ENCODE measurements at places on chromosomes 11 and 22.

GRCh38 chr22:39856588-39856987 lies 37.0 kb downstream of the ENTHD1 start:
- no peak for DNase-seq

GRCh38 chr11:63933459-63933858 lies 5.3 kb upstream of the NAA40 start:
- no peak for DNase-seq

DNA sequence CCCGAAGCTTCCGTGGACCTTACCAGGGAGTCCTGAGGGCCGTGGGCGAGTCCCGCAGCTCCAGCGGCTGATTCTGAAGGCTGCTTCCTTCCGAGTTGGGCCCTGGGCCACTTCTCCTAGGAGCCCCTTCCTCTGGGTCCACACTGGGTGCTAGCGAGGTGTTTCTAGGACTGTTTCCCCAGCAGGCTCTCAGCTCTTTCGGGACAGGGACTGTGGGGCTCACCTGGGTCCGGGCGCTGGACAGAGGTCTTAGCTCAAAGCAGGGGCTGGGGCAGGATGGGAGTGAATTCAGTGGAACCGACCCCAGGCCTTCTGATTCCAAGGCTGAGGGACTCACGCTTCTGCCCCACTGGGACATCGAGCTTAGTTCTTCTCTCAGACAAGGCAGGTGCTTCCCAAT lies 29.3 kb upstream of the CSNK1E start:
- DNase-seq: no peak

DNA sequence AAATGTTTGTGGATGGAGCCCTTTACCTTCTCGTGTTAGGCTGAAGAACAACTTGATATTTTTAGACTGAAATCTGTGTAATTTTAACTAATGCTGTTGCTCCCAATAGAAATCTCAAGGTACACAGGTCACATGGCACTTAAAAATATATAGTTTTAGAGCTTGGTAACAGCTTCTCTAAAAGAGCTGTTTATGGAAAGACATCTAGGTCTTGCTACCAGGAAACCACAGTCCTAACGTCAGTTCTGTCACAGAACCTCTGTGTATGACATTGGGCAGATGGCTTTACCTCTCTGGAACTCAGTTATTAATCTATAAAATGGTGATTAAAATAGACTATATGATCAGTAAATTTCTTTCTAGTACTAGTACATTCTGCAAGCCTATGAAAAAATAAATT lies 35.4 kb downstream of the PAK1 start:
- no peak for DNase-seq

DNA sequence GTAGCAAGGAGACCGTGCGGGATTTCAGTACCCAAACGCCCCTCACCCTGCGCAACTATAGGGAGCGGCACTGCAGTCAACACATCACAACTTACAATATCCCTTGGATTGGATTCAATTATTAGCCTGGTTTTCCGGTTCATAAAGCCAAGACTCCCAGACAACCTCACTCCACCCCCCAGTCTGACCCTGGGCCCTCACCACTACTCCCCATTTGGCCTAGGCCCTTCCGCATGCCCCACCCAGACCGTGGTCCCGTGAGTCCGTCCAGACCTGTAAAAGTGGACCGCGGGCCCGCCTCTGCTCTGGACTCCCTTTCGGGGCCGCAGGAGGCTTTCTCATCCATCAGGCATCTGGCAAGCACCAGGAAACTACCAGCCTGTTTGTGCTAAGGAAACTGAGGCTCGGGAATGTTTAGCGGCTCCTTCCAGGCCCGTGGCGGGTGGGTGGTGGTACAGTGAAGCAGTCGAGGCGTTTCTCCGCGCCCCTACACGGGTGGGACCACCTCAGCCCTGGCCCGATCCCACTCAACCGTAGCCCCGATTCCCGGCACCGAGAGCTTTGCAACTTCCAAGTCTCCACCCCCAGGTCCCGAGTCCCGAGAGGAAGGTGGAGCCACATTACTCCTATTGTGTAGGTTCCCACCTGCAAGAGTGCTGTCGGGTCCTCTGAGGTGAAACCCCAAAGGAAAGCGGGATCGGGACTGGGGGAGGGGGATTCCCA lies 679 bp upstream of the DPP3 start:
- no peak for DNase-seq

- no peak for DNase-seq
Observed at GRCh38 chr11:45091563-45092403, 54.7 kb upstream of the PRDM11 start.

- DNase-seq: no peak
Observed at GRCh38 chr22:45225732-45226502, 14.8 kb downstream of the KIAA0930 start.

GRCh38 chr11:111347002-111347722 lies 31.9 kb downstream of the POU2AF1 start:
- no peak for DNase-seq

DNA sequence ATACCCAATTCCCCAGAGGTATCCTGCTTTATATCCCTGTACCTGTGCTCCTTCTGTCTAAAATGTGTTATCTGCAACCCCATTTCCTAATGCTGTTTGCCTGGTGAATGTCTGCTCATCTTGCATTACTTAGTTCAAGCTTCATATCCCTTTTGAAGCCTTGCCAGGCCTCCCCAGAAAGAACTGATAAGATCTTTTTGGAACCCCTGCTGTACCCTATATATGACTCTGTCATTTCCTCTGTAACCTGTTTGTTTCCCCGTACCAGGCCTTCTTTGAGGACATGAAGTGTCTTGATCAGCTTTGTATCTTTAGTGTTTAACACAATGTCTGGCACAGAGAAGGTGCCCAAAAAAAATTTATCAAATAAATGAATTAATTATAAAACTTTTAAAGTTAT lies 77.6 kb downstream of the LIF start:
- DNase-seq: peak; percentile 51

GRCh38 chr22:27959335-27960090 lies 40.5 kb upstream of the PITPNB start:
- no peak for DNase-seq

DNA sequence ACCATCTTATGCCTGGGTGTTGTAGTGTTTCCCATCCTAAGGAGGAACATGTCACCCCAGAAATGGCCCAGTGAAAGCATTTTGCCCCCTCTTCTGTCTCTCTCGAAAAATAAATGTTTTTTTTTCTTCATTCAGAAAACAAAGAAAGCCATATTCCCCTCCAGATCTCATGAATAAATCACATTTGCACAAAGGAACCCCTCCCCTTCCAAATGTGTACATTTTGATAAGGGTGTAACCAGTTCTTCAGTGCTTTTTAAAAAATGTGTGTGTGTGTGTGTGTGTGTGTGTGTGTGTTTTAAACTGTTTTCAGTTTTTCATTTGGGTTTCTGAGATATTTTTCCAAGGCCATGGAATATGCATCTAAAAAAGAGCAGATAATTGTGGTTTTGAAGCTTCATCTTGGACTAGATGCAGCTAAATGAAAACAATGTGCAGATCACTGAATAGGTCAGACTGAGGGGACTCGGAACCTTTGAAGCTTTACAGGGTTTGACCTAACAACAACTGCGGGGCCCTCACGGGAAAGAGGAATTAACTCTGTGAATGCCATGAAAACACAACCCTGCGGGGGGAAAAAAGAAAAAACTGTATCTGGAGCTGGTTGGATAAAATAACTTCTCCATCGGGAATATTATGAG lies 76.4 kb downstream of the YAP1 start:
- no peak for DNase-seq

DNA sequence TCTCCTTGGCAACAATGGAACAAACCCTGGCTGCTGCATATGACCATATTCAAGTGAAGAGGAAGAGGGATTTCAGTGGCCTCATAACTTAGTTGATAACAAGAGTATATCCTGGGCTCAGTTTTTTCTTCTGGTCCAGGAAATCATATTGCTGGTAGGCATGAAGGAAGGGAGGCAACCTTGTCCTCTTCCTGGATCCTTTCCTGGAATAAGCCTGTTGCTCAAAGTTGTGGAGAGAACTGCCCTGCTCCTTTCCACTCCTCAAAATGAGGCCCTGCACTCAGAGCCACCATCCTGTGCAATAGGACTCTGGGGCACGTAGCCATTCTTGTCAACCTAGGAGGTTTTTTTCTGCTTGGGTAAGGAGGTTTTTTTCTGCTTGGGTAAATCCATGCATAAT lies 128.7 kb upstream of the PITPNB start:
- DNase-seq: no peak

DNA sequence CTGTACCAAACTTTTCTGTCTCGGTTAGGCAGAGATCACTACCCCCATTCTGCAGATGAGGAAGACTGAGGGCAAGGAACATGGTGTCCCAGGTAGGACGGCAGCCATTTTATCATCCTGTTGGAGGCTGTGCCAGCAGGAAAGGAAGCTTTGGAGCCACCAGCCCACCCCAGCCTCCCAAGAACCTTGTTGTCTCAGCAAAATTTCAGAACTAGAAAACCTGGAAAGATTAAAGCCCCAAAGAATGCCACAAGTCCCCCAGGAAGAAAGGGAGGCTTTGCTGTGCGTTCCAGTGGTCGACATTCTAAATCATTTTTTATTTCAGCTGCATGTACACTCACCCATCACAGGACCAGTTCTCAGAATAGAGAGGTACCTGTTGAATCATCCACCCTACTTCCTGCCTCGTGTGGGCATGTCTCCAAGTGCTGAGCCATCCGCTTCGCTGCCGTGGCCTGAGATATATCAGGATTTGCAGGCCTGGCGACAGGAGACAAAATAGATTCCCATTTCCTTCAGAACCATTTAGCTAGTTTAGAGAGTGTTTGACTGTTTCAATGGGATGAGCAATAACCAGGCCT lies 13.0 kb upstream of the EIF3D start:
- DNase-seq: no peak

DNA sequence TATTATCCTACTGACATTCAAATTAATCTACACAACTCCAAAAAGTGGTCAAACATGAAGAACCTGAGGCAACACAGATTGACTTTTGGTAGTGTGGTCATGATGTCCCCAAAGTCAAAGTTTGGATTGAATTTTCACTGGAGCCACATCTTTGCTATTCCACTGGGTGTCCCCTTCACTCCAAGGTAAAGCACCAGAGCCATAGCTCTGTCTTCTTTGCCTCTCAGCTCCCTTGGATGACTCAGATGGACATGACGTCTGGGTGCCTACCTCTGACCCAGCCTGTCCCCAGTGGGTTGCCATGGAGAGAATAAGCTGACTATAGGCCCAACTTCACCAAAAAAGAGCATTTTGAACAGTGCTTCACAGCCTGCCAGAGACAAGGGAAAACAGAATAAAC lies 57.4 kb upstream of the ARHGAP42 start:
- no peak for DNase-seq

- peak; percentile 14 for DNase-seq
Observed at GRCh38 chr11:44977493-44977984, 26.9 kb upstream of the TP53I11 start.

GRCh38 chr11:117607449-117607848 lies 189.6 kb downstream of the DSCAML1 start:
- DNase-seq: no peak

GRCh38 chr11:63749624-63750023 lies 19.0 kb downstream of the ZFTA start:
- no peak for DNase-seq

GRCh38 chr11:65429068-65429681 lies 6.6 kb downstream of the NEAT1 start:
- no peak for DNase-seq

DNA sequence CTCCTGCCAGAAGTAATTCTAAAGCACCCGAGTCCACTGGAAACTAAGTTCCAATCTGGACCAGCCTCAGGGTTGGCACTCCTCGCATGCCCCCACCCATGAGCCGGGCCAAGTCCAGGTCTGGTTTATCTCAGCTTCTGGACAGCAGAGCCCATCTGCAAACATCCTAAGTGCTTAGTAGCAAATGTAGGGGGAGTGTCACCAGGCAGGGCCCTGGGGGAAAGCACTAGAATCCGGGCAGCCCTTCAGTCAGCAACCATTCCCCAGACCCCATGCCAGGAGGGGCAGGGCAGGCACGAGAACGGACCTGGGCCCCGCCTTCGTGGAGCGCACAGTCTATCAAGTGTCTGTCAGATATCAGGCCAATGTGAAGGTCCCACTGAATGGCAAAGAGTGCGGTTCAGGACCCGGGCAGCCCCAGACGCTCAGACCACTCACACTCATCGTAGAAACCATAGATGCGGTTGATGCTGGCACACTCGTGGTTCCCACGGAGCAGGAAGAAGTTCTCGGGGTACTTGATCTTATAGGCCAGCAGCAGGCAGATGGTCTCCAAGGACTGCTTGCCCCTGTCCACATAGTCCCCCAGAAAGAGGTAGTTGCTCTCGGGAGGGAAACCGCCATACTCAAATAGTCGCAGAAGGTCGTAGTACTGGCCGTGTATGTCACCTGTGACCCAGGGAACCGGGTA lies 1.3 kb downstream of the PPP1CA start:
- DNase-seq: no peak

DNA sequence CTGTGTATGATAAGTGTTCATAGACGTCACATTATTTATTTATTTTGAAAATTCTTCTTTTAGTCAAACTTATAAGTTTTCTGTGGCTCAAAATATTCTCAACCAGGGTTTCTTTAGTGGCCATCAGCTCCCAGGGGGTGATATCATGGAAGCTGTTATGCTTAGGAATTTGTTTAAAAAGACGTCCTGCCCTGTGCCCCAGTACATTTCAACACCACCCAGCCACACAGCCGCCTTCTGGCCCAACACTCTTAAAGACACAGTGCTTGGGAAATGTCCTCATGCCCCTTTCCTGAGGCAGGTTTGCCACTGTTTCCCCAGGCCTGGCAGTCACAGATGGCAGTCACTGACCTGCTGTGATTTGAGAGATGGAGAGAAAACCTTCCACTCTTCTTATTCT lies 19.9 kb downstream of the TSKU start:
- DNase-seq: no peak

- DNase-seq: no peak
Observed at GRCh38 chr22:41913842-41914534, 886 bp downstream of the SHISA8 start.

- peak; percentile 30 for DNase-seq
Observed at GRCh38 chr11:118918128-118918685, 7.5 kb downstream of the BCL9L start.

DNA sequence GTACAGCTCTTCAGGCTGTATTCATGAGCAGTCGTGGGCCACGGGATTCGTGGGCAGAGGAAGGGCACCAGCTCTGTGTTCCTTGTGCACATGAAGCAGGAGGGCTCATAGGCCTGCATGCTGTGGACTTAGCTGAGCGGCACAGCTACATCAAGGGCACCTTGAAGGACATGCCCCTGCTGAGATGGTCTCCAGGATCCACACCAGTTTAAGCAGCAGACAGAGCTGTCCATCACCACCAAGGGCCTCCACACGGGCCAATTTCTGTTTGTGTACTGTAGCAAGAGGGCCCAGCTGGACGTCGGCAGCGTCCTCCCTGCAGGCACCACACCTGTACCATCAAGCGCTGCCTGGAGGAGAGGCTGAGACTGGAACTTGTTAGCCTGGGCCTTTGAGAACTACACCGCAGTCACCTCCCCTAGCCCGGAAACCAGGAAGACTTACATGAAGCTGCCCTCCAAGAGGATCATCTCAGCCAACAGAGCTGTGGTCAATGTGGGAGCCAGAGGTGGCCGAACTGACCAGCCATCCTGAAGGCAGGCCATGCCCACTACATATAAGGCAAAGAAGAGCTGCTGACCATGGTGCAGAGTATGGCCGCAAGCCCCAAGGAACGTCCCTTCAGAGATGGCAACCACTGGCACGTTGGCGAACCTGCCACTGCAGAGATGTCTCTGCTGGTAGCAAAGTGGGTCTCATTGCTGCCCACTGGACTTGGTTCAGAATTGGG lies 32.7 kb upstream of the GNB1L start:
- no peak for DNase-seq

GRCh38 chr11:121892863-121893262 lies 223.2 kb downstream of the BLID start:
- no peak for DNase-seq

Measured in stimulated activated naive CD4-positive, alpha-beta T cell (primary cell).